ENCODE measurements at places on chromosomes 4 and X.

DNA sequence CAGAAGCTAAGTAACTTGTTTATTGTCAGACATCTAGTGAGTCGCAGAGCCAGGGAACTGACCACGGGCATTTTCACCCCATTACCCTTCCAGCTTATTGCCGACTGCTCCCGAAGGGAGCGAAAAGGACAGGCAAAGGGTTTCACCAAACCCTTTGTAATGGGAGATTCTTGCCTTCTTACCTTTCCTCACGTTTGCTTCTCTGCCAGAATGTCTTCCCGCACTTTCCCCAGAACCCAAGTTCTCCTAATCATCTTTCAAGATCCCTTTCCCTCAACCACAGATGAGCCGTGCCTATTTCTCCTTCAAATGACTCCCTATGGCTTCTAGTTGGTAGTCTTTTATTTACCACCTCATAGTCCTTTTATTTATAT lies 520 bp upstream of the SRP72 start:
- DNase-seq = no peak

- no peak for DNase-seq
These were observed 155.4 kb downstream of the GPM6A start for GRCh38 chr4:175656649-175657048.

DNA sequence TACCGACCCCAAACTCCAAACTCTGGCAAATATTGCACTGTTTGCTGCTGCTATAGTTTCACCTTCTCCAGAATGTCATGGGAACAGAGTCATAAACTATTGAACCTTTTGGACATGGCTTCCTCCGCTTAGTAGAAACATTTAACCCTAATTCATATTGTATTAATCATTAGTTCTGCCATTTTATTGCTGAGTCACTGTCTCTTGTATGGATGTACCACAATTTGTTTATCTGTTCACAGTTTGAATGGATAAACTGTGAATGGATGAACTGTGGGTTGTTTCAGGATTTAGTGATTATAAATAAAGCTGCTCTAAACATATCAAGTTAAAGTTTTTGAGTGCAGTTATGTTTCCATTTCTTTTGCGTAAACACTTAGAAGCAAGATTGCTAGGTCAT lies 10.1 kb downstream of the ANXA10 start:
- no peak for DNase-seq

DNA sequence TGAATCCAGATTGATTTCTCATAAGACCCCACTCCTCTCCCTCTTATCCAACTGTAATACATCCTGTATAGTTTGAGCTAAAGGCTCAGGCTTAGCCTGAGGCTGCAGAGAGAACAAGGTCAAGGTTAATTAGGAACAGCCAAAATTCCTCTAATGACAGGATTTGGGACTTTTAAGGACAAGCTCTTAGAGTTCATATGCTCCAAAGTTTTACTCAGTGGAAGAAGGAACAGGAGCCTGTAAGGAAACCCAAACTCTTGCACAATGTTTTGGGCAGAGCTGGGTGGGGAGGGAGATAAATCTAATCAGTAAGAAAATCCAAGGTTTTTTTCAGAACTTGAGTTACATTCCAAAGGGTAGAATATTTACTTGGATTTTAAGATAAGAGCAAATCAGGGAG lies 238.8 kb downstream of the QDPR start:
- no peak for DNase-seq

GRCh38 chr4:151687021-151687640 lies 73.7 kb downstream of the GATB start:
- no peak for DNase-seq

- DNase-seq = no peak
These were observed 170.2 kb downstream of the AR start for GRCh38 chrX:67714004-67714403.

DNA sequence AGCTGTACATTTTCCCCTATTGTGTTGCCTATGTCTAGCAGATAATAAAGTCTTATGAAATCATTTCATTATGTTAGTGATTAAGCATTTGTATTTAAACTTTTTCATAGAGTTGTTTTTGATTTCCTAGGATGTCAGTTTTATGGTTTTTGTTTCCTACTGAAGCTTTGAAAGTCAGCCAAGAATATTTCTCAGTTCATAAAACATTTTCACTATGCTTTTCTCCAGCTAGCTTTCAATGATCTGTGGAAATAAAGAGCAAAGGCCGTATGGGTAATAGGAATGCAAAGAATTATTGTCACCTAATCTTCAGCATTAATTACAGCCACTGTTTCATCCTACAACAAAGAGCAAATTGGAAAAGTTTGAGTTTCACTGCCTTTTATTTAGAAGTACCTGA lies 145.7 kb upstream of the NUDT6 start:
- DNase-seq = no peak

GRCh38 chr4:128354205-128354821 lies 66.7 kb upstream of the PGRMC2 start:
- DNase-seq = peak; percentile 1

- no peak for DNase-seq
These were observed 1395.3 kb downstream of the RAPGEF2 start for GRCh38 chr4:160498211-160498610.

DNA sequence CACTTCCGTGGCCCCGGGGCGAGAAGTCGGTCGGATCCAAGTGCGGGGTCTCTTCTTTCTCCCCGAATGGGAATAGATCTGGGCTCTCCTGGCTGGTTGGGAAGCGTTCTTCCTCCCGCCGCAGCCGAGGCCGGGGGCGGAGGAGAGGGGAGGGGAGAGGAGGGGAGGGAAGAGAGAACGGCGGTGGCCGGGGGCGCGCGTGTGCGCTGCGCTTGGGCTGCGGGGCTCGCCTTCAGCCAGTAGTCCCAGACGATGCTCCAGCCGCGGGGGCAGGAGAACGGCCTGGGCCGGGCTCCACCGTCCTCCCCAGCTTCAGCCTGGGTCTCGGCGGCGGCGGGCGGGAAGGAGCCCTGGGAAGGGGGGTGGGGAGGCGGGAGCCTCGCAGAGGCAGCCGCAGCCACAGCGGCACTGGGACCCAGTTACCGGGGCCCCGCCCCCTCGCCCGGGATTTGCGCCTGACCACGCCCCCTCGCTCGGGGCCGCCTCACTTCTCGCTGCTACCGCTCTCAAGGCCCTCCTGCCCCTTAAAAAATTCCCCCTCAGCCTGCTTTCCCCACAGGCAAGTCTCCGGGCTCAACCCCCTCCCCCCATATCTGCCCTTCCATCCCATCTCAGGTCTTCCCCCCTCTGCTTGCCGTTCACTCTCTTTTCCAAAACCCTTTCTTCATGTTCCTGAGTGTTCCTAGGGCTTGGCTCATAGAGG lies at the start of gene FGD1:
TSS of gene FGD1 (minus strand) at position 421 of the 703 bp plus-strand sequence. CDS start 802 bp downstream, outside the sequence.
- peak; percentile 75 for DNase-seq

DNA sequence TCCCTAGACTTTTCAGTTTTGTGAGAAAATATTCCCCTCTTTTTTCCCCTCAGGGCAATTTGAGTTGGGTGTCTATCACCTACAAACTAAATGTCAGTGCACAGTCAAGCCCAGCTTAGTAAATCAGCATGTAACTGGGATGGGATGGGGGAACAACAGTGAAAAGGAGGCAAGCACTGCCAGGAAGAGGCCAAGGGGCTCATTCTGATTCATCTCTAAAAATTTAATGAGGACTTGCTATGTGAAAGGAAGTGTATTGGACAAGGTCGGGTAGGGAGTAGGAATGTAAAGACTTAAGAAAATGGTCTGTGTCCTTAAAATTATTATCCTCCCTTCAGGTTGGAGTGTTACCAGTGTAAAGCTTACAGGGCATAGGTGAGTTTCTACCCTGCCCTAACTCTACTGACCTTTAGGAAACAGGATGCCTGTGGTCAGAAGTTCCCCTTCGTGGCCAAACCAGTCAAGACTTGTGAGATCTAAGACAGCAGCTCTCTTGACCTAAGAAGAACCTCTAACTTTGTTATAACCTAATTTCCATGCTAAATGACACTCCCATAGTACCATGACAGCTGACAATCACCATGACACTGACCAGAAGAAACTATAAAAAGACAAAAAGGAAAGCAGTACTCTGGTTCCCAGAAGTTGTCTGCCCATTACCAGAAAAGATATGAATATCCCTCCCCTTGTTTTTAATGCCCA lies 194.4 kb upstream of the LDB2 start:
- DNase-seq = no peak

DNA sequence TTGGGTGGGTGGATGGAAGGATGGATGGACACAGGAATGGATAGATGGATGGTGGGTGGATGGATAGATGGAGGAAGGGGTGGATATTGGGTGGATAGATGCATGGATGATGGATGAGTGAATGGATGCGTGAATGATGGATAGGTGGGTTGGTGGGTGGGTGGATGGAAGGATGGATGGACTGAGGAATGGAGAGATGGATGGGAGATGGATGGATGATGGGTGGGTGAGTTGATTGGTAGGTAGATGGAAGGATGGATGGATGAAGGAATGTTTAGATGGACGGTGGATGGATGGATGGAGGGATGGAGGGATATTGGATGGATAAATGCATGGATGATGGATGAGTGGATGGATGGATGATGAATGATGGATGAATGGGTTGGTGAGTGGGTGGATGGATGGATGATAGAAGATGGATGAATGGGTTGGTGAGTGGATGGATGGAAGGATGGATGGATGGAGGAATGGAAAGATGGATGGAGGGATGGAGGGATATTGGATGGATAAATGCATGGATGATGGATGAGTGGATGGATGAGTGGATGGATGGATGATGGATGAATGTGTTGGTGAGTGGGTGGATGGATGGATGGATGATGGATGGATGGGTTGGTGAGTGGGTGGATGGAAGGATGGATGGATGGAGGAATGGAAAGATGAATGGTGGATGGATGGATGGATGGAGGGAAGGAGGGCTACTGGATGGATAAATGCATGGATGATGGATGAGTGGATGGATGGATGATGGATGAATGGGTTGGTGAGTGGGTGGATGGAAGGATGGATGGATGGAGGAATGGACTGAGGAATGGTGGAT lies 50.4 kb upstream of the GRPEL1 start:
- no peak for DNase-seq

DNA sequence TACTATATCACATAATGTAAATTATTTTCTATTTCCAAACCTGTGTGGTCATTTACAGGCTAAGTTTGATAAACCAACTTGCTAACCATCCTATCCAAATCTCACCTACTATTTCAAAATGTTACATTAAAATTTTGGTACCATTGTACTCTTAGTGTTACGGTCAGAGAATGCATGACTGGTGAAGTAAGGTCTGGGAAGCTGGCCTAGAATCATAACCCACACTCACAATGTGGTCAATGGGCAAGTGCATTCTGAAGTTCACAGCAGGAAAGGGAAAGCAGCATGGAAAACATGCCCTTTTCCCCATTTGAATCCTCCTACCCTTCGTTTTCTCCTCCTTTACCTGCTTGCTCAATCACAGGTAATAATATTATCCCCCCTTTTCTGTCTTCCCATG lies 54.4 kb downstream of the PPP3CA start:
- no peak for DNase-seq

GRCh38 chr4:175435381-175435783 lies 376.7 kb downstream of the GPM6A start:
- DNase-seq = peak; percentile 89

DNA sequence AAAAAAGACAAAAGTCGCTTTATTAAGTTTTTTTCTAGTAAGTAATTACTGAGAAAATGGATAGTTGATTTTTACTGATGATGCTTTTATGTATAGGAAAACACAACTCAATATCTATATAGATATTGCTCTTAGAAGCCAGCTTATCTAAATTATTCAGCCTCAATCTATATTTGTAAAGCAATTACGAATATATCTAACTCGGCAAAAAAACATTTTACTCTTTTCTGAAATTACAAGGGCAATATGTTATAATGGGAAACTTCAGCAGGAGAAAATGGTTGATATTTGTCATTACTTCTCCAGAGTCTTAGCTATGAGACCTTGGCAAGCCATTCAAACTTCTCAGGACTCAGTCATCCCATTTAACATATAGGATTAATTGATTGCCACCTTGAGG lies 228.5 kb downstream of the SLC7A11 start:
- no peak for DNase-seq

DNA sequence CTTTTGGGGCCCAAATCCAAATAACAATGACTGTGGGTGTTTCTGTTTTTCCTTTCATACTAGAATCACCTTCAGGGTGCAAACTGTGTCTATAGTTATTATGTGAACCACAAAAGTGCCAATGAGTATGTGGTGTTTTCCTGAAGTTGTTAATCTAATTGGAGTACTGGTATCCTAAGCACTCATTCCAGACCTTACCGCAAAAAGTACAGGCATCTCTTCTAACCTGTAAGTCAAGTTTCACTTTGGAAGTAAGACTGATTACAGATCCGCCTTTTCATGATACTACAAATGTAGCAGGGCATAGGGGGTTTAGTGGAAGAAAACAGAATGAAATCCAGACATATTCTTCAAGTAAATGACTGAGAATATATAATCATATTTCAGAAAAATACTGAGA lies 16.1 kb downstream of the COQ2 start:
- no peak for DNase-seq

- DNase-seq = no peak
These were observed 127.4 kb downstream of the FAM53A start for GRCh38 chr4:1556541-1557220.

DNA sequence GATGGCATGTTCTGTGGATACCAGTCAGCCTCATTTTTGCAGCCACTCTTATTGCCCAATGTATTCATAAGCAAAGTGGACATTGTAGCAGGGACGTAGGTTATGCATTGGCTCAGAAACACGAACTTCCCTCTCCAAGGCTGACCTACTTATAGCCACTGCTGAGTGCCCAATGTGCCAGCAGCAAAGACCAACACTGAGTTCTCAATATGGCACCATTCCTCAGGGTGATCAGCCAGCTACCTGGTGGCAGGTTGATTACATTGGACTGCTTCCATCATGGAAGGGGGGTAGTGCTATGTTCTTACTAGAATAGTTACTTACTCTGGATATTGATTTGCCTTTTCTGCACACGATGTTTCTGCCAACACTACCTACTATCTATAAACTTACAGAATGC lies 306.9 kb downstream of the KCNIP4 start:
- DNase-seq = no peak

- DNase-seq = no peak
These were observed 97.8 kb downstream of the TMEM47 start for GRCh38 chrX:34559325-34559724.

DNA sequence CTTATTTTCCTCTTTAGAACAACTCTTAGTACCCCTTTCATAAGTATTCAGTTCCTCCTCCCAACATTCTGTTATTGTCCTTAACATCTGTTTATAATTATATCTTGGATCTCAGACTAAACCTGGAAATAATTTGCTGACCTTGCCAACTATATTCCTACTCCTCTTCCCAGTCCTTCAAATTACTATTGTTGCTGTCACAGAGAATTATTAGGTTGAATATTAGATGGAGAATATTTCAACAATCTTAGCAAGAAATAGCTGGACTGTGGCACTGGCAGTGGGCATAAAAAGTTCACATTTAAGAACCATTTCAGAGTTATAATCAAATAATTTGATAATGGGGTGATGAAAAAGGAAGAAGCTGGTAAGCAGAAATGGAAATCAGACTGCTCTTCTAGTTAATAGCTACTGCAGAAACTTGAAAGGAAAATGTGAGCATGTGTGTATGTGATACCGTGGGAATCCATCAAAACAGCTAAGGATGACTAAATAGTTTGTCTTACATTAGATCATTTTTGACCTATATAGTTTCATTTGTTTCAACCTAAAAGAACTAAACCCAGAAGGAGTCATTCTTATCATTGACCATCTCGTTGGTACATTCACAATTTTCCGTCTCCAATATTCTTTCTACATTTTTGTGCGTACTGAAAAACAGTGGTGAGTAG lies 43.3 kb upstream of the PRDM8 start:
- no peak for DNase-seq
